ENCODE measurements at places on chromosomes 12 and 14.

DNA sequence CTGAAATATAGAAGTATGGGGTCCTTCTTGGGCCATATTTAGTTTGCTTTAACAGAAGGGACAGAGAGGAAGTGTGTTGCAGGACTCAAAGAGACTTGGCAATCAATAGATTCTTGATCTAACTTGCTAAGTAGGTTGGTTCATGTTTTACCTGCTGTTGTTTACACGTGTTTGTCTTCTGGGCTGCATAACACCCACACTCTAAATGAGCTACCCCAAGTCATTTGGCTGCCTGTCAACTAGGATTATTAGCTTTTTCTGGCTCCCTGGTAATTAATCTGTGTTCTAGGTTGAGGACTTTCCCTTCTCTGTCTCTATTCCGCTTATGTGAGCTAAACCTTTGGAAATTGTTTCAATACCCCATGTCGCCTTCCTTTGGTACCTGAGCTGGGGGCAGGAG lies 10.1 kb upstream of the TBPL2 start:
- no peak for DNase-seq

DNA sequence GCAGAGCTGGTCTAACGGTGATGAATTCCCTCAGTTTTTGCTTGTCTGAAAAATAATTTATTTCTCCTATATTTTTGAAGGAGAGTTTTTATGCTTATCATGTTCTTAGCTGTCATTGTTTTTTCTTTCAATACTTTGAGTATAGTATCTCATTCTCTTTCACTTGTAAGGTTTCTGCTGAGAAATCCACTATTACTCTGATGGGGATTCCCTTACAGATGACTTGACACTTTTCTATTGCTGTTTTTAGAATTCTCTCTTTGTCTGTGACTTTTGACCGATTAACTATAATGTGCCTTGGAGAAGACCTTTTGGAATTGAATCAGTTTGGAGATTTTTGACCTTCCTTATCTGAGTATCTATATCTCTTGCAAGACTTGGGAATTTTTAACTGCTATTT lies 139.6 kb downstream of the PRKD1 start:
- no peak for DNase-seq

DNA sequence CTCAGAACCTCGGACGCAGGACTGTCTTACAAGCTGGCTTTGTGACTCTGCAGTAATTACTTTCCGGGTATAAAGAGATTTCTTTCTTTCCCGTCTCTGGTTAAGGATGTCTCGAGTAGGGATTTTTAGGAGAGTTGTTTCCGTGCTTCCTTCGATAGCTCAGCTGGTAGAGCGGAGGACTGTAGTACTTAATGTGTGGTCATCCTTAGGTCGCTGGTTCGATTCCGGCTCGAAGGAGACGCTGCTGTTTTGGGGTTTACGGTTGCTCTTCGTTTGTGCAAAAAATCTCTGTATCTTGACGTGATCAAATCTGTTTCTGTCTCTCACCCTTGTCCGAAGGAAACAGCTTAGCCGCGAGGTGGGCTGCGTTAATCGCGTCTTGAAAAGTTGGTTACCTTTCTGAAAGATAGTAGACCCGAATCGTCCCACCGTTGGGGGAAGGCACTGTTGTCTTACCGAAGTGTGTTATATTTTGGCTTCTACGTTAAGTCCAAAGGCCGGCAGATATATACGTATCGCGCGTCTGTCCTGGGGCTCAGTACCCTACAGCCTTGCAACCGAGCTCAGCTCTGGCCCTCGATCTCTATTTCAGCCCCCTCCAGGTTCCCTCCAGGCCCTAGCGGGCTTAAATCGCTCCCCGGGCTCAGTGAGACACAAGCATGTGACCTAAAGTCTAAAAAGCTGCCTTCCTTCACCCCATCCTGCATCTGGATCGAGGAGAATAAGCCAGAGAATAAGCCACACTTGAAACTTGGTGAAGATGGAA lies 1.1 kb upstream of the RNASE4 start:
- peak; percentile 82 for DNase-seq

DNA sequence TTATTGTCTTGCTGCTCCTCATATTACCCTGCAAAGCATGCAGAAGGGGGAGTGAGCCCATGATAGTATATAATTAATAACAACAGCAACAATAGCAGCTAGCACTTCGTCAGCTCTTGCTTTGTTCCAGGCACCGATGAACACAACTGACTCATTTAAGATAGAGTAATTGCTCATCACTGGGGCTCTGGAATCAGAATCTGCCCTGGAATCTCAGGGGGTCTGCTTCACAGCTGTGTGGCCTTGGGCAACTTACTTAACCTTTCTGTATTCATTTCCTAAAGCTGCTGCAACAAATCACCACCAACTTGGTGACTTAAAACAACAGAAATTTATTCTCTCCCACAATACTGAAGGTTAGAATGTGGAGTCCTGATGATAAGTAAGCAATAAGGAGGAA lies 55.0 kb upstream of the PSMC1 start:
- no peak for DNase-seq

DNA sequence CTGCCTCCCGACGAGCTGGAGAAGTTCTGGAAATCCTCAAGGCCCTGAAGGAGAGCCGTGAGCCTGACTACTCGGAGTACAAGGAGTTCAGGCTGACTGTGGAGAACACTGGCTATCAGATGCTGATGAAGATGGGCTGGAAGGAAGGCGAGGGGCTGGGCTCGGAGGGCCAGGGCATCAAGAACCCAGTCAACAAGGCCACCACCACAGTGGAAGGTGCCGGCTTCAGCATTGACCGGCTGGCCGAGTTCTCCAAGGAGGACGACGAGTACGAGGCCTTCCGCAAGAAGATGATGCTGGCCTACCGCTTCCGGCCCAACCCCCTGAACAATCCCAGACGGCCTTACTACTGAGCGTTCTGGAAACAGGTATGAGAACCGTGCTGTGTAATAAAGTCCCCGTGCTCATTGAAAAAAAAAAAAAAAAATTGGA lies 366.1 kb upstream of the ATXN7L3B start:
- DNase-seq: no peak

DNA sequence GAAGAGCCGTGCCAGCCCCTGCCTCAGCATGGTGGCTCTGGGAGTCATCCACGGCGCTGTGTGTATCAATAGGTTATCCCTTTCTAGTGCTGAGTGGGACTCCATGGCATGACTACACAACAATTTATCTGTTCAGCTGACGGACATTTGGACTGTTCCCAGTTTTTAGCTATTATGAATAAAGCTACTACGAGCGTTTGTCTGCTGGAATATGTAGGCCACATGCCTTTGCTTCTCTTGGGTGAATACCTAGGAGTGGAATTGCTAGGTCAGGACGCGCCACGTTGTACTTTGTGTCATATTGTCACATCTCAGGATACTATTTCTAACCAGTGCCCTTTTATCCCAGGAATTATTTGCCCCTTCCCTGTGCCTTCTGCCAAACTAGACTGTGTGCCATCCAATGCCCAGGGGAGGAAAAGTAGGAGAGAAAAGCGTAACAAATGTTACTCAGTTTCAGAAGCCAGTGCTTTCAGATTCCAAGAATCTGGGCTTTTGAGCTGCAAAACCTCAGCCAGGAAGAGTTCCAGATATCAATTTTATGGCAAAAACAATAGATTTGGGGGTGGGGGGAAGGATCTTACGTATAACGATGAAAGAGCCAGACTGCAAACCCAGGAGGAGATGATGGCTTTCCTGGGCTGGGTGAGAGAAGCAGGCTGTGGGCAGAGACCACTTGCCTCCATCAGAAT lies 62.5 kb upstream of the NCOR2 start:
- no peak for DNase-seq

- DNase-seq: no peak
Measured at GRCh38 chr14:48857366-48857765, 728.8 kb downstream of the RPS29 start.

Data from activated CD4-positive, CD25-positive, alpha-beta regulatory T cell treated with anti-CD3 and anti-CD28 coated beads, Interleukin-2, amount 50 U/mL, for 72 hours (primary cell).